ENCODE measurements at places on chromosomes 6 and 20.

DNA sequence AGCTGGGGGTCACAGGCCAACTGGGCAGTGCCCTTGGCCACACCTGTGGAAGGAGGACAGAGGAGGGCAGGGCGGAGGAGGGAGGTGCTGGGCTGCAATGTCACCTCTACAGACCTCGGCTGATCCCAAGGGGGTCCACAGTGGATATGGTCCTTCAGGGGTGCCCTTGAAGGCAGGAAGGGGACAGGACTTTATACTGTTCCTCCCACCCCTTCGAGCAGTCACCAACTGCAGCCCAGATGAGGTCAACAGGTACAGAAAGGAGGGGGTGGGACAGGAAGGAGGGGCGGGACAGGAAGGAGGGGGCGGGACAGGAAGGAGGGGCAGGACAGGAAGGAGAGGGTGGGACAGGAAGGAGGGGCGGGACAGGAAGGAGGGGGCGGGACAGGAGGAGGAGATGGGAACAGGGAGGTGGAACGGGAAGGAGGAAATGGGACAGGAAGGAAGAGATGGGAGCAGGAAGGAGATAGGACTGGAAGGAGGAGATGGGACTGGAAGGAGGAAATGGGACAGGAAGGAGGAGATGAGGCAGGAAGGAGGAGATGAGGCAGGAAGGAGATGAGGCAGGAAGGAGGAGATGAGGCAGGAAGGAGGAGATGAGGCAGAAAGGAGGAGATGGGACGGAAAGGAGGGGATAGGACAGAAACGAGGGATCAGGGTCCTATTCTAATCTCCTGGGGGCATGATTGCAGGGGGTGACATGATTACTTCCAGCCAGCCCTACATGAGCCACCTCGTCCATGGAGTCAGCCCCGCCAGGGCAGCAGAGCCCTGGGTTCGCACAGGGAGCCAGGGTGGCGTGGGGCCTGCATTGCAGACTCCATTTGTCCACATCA is 19.4 kb upstream of the MRGBP start:
- DNase-seq = no peak

DNA sequence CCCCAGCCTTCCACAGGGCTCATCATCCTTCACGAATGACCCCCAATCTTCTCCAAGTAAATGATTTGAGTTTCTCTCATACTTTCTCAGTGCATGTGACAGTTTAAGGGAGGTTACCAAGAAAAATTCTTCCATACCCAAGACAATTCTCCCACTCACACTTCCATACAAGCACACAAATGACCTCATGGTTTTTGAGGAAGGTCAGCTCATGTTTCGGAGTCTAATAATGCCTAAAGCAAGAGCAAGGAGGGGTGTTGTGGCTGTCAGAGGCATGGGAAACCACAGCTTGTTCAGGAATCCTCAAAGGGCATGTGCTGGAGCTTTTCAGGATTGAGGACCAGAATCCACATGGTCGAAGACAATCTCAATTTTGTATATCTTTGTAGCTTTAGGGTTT is 279.0 kb downstream of the MAFB start:
- DNase-seq = no peak

DNA sequence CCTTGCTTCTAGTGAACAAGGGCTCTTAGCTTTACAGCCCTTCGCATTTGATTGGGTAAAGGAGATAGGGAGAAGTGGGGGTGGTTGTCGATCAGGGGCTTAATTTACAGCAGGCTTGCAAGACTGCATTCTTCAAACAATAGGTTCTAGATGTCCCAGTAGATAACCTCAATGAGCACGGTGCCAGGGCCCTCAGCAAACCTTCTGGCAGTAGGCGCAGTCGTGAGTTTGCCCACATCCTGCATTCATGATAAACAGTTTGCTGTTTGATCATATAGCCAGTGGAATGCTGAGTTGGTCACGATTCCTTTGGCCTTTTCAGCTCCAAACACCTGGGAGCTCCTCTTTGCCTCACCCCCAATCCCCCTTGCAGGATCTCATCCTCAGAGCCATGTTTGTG is 27.5 kb downstream of the SUN5 start:
- no peak for DNase-seq

- DNase-seq = no peak
These were observed 157.7 kb downstream of the PREX1 start for GRCh38 chr20:48669946-48670605.

GRCh38 chr6:2141644-2142290 is 103.6 kb downstream of the GMDS start:
- no peak for DNase-seq

- DNase-seq = no peak
These were observed 11.0 kb downstream of the DSTN start for GRCh38 chr20:17580895-17581294.

- DNase-seq = no peak
These were observed 45.9 kb upstream of the RALY start for GRCh38 chr20:33947709-33948295.

DNA sequence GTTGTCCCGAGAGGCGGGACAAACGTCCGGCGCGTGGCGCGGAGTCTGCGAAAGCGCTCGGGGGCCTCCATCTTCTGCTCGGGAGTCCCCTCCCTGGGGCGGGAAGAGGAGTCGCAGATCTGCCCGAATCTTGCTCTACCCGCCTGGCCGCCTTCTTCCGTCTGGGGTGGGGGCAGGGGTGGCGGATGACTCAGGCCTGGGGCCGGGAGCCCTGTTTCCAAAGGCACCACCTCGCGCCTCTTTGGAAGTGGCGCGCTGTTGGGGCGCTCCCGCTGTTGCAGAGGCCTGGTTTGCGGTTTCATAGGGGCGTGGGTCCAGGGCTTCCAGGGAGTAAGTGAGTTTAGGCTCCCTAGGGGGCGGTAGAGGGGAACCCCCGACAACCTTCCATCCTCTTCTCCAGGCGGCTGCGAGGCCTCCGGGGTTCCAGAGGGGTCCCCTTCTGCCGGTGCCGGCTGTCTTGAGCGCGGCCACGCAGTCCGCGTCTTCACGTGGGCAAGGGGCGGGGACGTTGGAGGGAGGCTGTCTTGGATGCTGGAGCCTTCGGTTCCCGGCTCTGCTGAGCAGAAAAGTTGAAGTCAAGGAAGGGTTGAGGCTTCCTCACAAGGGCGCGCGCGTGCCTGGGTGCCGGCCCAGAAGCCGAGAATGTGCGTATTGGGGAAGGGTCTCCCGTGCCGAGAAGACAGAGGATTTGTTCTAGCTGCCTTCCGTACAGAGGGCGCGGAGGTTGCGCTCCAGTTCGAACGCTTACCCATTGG is 2.6 kb upstream of the TFAP2C start:
- DNase-seq = no peak

GRCh38 chr6:7591770-7592169 is 1.8 kb downstream of the SNRNP48 start:
- DNase-seq = no peak

GRCh38 chr6:129667621-129668020 is 42.4 kb downstream of the ARHGAP18 start:
- DNase-seq = no peak

- DNase-seq = no peak
These were observed 38.7 kb downstream of the SPDEF start for GRCh38 chr6:34517461-34517881.

- no peak for DNase-seq
These were observed 49.6 kb downstream of the DSTN start for GRCh38 chr20:17619351-17620093.

Data from NCI-H1417 treated with DMSO at 0.1 percent for 48 hours (cell line).